Stimulated activated CD4-positive, alpha-beta T cell treated with anti-CD3 and anti-CD28 coated beads, Interleukin-1b, Interleukin-23, amount 100 ng/mL, for 4 hours (primary cell): ENCODE measurements at places on chromosomes 2 and 18.

- no peak for DNase-seq
These were observed 210.3 kb upstream of the RBMS1 start for GRCh38 chr2:160703648-160704585.

DNA sequence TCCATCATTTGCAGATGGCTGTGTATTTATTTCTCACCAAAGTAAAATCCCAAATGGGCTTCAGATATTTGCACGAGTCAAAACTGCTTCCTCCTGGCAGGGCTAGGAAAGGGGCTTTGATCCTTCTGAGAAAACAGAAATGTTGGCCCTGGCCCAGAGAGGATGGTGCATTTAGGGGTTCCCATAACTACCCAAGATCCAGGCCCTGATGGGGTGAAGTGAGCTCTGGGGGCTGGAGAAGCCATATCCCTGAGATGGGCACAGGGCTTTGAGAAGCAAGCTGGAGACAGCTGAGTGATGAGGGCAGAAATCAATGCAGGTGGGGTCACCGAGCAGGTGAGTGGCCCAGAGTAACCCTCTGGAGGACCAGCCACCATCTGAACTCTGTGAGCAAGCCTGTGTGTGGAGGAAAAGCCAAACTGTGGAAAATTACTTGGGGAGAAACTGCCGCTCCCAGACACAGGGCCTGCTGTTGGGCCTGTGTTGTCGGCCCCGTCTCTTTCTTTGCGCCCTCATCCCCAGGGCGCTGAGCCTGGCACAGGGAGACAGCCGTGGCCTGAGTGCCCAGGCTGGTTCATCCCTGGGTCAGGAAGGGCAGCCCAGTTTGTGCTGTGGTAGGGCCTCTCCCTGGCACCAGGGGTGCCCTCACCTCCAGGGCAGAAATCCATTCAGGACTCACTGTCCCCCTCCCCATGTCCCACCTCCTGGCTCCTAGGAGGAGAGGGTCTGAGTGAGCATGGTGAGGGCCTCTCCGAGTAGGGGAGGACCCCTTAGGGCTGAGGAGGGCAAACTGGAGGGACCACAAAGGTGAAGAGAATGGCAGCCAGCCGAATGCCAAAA, 167.8 kb upstream of the HAAO start:
- DNase-seq = no peak

DNA sequence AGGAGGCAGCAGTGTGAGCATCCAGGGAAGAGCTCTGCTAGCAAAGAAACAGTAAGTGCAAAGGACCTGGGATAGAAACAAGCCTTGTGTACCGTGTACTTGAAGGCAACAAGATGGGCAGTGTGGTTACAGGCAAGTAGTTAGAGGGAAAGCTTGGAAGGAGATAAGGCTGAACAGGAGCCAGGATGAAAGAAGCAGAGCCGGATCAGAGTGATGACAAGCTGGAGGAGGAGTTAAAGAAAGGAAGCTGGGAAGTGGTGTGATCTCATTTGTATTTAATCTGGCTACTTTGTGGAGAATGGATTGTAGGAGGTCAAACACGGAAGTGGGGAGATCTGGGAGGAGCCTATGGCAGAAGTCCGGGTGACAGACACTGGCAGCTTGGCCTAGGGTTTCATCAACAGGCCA, 44.7 kb upstream of the VPS54 start:
- DNase-seq = no peak

DNA sequence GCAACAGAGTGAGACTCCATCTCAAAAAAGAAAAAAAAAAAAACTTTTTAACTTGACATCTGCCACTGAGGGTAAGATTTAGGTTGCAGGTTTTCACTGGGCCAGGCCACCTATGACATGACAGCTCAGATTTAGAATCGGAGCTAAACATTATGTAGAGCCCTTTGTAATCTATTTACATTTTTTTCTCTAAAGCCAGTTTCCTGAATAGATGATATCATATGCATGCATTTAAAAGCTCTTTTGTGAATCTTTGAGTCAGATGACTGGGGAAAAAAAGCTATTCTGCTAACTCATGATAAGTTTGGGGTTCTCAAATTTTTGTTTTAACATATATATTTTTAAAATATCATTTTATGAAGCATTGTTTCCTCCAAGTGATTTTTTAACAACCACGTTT, 21.3 kb downstream of the PRKAG3 start:
- DNase-seq = no peak

- no peak for DNase-seq
These were observed 54.3 kb downstream of the MSH2 start for GRCh38 chr2:47457268-47457667.

DNA sequence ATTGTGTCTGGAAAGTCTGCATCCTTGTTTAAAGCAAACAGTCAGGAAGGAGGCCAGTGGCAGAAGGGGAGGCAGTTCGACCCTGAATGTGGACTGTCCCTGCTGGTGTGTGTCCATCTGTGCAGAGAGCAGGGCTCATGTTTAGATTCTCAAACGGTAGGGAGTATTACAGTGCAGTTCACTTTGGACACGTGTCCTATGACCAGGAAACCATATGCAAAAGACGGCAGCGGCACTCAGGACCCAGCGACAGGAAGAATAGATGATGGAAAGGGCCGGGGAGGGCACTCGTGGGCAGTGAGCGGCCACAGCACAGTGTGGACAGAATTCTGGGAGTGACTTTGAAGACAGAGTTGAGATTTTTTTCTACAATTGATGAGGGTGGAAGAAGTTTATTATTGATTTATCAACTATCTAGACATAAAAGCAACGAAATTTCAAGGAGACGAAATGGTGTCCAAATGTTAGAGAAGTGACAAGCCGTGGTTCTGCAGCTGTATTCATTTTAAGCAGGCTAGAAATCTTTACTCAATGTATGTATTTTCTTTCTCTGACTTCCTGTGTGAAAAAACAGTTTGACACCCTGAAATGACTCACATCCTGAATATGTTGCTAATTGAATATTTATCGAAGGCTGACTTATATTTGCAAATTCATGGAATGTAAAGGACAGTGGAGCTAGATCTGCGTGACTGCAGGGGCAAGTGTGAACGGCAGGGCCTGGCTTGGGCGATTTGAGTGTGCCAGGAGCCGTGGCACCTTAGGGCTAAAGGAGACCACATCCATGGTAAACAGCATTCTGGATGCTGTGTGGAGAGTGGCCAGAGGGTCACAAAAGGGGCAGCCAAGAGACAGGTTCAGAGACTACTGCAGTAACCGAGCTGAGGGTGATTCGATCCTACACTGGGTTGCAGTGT, 214.2 kb downstream of the PTGR3 start:
- no peak for DNase-seq

- DNase-seq = no peak
These were observed 46.0 kb downstream of the MRPS5 start for GRCh38 chr2:95075440-95076132.

DNA sequence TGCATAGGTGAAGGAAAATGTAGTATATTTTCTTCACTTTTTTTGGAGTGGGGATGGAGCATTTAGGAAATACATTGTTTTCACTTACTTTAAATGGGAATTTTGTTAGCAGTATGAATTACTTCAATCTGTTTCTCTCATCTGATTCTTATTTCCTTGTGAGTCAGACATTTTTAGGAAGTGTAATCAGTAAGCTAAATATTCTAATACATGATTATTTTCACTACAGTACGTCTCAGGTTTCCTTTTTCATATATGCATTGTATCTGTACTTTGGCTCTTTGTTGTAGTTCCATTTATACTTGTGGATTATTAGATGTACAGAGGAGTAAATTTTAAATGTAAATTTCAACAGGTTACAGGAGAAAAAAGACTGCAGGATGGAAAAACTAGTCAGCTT, 27.9 kb downstream of the GPD2 start:
- no peak for DNase-seq

- DNase-seq = no peak
These were observed 227.9 kb upstream of the COPS8 start for GRCh38 chr2:236857781-236858180.

DNA sequence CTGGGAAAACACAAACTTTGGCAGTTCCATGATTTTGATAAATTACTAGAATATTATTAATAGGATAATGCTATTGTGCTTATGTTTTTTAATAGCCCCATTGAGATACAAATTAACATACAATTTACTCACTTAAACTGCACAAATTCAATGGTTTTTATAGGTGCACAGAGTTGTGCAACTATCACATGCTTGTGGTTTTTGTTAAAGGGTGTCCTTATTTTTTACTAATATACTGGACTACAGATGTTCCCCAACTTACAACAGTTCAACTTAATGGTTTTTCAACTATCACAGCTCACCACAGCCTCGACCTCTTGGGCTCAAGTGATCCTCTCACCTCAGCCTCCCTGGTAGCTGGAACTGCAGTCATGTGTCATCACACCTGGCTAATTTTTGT, 76.6 kb downstream of the OSBPL1A start:
- no peak for DNase-seq

GRCh38 chr2:233063269-233063975, 3.3 kb downstream of the INPP5D start:
- DNase-seq = no peak

- DNase-seq = no peak
These were observed 627 bp upstream of the GALR1 start for GRCh38 chr18:77248873-77249568.

- no peak for DNase-seq
These were observed 550.7 kb downstream of the THSD7B start for GRCh38 chr2:137316075-137316474.

GRCh38 chr2:239266434-239266766, 134.4 kb downstream of the HDAC4 start:
- DNase-seq = no peak

DNA sequence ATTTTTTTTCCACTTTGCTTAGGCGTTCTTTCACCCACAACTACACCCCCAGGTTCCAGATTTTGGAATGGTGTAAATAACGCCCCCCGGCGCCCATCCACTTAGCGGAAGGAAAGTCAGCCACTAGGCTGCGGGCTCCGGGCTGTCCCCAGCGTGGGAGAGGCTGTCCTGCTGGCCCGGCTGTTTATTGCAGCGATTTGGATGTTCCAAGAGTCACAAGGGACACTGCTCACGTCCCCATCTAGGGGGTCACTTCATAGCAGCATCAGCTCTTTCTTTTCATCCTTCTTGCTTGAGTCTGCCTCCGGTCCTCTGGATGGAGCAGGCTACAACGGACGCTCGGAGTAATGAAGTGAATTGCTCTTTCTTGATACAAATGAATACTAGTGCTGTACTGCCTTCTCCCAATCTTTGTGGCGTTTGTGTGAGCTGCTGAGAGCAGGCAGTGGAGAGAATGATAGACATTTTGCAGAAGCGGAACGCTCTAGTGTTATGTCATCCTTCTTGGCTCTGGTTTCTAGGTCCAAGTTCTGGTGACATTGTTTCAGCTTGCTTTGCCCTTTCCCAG, 50.7 kb upstream of the PAIP2B start:
- DNase-seq = no peak
